ENCODE measurements at places on chromosomes 1 and 21.

DNA sequence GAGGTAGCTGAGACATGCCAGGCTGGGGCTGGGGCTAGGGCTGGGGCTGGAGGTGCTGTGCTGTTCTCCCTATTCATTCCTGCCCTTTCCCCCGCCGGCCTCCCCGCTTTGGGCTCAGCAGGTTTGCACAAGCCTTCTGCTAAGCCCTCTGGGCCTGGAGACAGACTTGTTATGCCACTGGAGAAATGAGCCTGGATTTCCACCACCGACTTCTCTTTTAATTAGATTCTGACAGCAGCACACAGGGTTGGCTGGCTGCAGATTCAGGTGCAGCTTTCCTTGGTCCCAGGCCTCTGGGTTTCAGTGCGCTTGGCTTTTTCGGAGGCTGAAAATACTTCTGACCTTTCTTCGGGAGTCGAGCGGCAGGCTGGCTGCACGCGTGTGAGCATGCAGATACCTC is 71.5 kb upstream of the ACTL8 start:
- no peak for DNase-seq

- DNase-seq = no peak
These were observed 62.1 kb downstream of the CASZ1 start for GRCh38 chr1:10734375-10734774.

- no peak for DNase-seq
These were observed 24.4 kb upstream of the DUSP23 start for GRCh38 chr1:159756397-159756796.

GRCh38 chr1:100249155-100249536 is 488 bp downstream of the DBT start:
- DNase-seq = no peak

GRCh38 chr1:116408193-116408592 is 35.1 kb downstream of the ATP1A1 start:
- DNase-seq = no peak

- DNase-seq = no peak
These were observed 85.3 kb upstream of the GPR88 start for GRCh38 chr1:100452641-100453040.

DNA sequence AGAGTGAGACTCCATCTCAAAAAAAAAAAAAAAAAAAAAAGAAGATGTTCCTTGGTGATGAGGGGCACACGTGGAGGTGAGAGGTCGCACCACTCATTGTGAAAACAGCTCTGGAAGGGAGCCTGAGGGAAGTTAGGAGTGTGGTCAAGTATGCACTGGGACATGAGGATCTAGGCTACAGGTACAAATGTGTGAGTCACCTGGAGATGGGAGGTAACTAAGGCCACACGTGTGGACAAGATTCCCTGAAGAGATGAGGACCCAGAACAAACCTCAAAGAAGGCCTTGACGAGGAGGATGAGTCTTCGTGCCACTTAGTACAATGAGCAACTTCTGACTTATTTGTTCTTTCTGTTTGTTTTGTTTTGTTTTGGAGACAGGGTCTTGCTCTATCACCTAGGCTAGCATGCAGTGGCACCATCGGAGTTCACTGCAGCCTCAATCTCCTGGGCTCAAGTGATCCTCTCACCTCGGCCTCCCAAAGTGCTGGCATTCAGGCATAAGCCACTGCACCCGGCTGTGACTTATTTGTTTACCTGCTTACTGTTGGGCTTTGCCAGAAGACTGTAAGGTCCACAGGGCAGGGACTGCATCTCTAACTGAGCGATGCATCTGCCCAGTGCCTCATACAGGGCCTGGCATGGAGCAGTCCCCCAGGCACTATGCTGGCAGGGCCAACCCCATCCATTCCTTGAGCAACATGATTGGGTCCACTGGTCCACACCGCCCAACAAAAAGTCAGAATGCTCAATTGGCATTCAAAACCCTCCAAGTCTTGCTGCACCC is 6.4 kb downstream of the ASAP3 start:
- DNase-seq = no peak

Data from testis (tissue), 5 donors.